Stimulated activated CD8-positive, alpha-beta memory T cell treated with anti-CD3 and anti-CD28 coated beads, Interleukin-4, amount 100 ng/mL, for 4 hours (primary cell): ENCODE measurements at places on chromosomes 5 and 9.

DNA sequence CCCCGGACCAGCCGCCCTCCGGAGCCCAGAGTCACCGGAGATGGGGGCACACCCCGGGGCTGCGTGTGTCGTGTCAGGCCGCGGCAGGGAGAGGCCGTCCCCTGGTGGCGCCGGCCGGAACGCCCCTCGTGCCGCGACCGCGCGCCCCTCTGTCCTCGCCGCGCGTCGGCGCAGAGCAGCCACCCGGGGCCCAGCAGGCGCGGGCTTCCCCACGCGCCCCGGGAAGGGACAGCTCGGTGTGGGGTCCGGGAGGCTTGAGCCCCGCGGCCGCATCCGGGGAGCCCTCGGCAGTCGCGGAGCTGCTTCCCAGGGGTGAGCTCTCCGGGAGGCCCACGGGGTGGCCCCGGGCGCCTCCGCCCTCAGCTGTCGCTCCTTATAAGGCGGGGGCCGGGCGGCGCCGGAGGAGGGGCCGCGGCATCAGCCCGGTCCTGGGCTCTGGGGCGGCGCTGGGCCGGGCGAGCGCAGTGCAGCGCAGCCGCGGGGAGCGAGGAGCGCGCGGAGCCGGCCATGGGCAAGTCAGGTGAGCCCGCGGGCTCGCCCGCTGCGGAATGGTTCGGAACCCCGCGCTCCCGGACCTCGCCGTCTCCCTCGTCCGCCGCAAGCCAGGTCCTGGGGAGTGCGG is at the start of gene GLIPR2:
TSS of gene GLIPR2 (plus strand) at position 462 of the 622 bp plus-strand sequence. CDS start at position 508, 46 bp downstream.
- no peak for DNase-seq

DNA sequence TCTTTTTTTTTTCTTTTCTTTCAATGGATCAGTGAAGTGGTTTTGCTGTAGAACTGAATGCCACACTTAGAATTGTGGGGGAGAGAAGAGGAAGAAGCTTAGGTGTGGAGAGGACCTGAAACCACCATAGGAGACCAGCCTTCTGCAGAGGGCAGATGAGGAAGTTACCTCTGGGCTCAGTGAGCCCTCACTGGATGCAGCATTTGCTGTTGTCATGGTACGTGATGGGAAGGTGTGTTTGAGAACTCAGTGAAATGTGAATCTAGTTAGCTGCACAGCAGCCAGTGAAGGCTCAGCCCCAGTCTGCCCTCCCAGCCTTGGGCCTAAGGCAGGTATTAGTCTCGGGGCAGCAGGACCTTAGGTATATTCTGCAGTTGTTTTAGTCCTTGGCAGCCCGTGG is 17.5 kb downstream of the CYFIP2 start:
- no peak for DNase-seq

DNA sequence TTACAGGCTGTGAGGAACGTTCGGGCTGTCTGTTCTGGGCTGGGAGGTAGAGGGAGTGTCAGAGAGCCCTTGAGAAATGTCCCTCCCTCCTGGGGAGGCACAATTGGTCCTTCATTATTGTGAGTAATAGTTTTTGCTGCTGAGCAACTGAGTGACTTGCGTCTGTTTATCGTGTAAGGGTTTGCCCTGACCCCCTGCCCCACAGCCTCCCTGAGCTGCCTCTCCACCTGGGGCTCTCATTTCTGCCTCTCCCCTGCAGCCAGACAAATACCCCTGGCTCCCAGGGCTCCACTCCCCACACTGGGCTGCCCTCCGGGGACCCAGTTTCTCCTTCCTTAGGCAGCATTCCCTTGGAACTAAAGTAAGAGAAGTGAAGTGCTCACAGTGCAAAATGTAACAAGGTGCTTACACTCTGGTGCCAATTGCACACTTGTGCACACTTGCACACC is 174.9 kb upstream of the MVB12B start:
- no peak for DNase-seq

DNA sequence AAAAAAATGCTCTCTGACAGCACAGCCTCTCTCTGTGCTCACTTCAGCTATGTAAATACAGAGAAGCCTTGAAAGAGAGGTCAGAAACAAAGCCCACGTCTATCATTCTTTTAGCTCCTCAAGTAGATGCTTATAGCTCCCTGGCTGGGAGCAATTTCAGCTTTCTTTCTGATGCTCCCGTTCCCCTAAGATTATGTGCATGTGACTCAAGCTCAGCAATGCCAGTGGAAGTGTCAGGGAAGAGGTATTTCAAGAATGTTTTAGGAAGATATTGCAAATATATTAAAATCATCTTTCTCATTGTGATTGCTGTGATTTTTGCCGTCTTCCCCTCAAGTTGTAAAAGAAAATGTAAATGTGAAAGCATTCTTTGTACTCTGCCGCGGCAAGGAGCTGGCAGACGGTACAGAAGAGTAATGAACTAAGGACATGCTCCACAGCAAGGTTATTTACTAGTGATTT is 1353.7 kb upstream of the ACO1 start:
- no peak for DNase-seq

DNA sequence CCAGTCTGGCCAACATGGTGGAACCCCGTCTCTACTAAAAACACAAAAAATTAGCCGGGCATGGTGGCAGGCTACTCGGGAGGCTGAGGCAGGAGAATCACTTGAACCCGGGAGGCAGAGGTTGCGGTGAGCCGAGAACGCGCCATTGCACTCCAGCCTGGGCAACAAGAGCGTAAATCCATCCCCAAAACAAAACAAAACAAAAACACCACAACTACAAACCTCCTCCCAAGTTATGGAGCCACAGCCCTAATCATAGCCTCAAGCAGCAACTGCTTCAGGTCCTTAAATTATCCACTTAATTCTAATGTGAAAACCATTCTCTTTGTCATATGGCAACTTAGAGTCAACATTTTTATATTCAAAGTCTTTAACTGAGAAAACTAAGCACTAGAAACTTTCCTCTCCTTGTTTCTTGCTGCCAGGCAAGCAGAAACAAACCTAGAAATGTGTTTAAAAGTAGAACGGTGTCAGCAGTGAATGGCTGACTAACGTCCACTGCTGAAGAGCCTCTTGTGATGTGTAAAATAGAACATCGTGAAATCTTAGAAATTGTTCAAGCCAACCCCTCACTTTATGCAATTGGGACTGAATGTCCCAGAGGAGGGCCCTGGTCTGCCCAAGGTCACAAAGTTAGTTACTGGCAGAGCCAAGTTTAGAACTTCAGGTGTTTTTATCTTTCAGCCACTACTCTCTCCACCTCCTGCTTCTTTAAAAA is 5.7 kb downstream of the TMEM245 start:
- DNase-seq, result no peak

DNA sequence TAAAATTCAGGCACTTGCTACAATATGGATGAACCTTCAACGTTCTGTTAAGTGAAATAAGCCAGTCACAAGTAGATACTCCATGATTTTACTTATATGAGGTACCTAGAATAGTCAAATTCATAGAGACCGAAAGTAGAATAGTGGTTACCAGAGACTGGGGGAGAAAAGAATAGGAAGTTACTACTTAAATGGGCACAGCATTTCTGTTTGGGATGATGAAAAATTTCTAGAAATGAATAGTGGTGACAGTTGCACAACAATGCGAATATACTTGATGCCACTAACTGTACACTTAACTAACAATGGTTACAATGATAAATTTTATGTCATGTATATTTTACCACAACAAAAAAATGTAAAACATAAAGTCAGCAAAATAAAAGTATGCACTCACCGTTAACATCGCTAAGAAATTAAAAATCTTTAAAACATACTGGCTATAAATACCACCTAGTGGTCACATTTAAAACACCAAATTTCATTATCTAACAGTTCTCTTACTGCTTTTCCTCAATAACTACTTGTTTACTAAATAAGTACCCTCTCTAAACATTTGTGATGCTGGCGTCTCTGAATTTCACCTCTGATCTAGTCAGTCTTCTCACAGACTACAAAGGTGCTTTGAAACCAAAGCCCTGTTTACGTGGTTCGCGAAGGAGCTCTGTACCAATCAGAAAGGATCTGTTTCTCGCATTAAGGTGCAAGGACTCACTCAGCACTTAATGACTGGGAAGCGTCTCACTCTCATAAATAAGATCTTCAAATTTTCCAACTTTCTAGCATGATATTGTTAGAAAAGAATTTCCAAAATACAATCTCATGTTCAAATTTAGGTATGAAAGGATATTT is 22.7 kb downstream of the KIF3A start:
- no peak for DNase-seq

DNA sequence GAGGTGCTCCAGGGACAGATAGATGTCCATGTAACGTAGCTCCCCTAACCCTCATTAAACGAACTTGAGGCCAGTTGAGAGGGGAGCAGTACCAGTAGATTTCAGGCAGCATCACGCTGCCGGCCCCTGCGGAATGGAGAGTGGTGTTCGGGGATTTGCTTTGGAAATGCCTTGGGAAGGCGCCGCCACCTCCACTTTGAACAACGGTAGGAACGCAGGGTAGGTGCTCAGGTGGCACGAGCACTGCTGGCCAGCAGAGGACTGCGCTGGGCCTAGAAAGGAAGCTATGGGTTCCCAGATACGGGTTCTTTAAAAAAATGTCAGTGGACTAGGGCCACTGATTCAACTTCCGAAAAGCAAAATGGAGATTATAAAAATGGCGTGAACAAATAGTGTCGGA is 271.8 kb downstream of the FANCC start:
- no peak for DNase-seq
